ENCODE measurements at places on chromosomes 7 and 10.

DNA sequence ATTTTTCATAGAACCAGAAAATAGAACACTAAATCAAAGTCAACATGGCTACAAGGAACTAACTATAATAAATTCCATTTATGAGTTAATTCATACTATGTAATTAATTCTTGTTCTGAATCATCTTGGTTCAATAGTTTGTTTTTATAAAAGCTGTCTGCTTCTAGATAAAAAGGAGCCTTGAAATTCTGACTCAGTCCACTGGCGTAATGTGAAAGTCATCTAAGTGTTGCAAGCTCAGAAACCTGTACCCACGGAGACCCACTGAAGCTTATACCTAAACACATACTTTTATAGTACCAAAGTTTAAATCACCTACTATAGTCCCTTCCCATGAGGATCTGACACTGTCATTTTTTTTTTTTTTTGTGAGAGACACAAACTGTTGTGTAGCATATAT is 489.4 kb downstream of the SEMA3D start:
- DNase-seq = no peak

DNA sequence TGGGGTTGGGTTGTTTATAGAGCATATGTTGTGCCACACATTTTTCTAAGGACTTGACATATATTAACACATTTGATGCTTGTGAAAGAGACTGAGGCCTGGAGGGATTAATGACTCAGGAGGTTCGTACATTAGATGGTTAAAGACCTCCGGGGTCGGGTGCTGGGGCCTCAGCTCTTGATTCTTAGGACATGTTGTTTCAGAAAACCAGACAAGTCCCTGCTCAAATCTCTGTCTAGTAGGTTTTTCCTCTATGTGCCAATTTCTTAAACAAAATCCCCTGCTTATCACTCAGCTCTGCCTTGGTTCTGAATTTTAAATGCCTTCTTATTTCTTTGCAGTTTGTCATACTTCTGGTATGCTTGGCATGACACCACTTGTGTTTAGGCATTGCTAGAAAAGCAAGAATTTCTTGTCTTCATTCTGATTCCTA is 5.8 kb downstream of the UPP1 start:
- no peak for DNase-seq

GRCh38 chr7:149228831-149229471 is 10.5 kb upstream of the ZNF212 start:
- DNase-seq = no peak

- no peak for DNase-seq
These were observed 191.9 kb downstream of the ETV1 start for GRCh38 chr7:13797545-13797944.

DNA sequence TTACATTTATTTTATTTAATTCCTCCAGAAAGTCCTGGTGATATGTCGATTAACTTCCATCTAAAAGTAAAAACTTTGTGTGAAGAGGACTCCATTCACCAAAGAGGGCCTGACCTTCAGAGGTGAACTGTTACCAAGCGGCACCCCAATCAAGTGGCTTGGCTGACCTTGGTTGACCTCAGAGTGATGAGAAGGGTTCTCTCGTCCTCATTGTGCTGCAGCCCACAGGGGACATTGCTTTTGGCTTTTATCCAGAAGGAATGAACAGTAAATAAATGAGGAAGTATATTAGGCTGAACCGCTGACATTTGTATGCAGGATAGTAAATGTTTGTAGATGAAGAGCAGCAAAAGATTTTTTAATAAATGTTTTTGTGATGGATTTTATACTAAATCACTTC is 172.4 kb upstream of the MKI67 start:
- DNase-seq = no peak

GRCh38 chr7:36119005-36119706 is 33.9 kb upstream of the EEPD1 start:
- no peak for DNase-seq

GRCh38 chr7:151624246-151624928 is 104.7 kb upstream of the RHEB start:
- no peak for DNase-seq

DNA sequence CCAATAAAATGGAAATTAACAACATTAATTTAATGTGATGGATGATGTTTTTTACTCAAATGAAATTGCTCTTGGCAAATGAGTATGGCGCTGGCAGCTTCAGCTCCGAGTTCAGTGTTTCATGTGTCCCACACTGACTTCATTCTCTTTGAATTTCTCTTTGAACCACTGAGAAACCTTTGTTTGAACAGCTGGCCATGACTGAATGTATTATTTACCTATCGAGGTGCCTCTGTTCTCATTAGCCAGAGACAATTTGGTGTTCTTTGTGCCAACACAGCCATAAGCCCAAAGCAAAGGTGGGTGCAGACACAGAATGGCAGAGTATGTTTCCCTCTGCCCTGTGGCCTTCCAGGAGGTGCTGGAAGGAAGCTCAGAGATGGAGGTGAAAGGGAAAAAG is 42.1 kb downstream of the TMEM178B start:
- DNase-seq = no peak

DNA sequence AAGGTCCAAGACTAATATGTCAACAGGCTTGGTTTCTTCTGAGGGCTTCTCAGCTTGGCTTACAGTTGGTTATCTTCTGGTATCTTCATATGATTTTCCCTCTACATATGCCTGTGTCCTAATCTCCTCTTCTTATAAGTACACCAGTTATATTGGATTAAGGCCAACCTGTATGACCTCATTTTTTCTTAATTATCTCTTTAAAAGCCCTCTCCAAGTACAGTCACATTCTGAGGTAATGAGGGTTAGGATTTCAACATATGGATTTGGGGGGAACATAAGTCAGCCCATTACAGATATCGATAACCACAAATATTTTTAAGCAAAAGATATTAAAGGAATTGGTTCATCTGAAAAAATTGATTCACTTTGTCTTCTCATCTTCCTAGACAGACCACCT is 49.2 kb downstream of the IQUB start:
- no peak for DNase-seq

DNA sequence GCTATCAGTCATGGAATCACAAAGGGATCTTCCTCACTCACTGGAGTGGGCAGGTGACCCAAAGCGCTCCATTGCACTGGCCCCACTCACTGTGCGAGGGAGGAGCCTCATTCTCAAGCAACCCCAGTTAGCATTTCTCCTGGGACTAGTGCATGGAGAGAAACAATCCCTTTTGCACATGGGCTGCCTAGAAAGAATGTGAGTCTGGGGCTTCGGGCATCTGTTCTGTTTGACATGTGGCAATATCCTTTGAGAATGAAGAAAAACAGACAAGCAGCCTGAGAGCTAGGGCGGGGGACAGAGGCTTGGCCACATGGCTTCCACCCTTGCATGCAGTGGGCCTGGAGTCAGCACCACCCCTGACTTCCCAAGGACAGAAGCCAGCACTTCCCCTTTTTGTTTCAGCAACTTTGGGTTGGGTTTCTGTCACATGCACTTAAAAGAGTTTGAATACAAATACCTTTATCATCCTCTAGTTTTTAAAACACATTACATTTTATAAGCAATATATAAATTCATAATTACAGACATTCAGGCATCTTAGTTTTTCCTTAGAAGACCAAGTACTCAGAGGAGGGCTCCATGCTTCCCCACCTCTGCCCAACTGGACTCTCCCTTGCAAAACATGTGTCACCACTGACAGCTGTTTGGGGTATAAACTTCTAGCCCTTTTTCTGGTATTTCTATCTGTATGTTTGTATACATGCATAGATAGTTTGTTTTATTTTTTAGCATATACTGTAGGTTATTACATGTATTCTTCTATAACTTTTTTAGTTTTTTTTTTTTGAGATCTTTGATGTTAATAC is 73.8 kb downstream of the RBM20 start:
- no peak for DNase-seq

DNA sequence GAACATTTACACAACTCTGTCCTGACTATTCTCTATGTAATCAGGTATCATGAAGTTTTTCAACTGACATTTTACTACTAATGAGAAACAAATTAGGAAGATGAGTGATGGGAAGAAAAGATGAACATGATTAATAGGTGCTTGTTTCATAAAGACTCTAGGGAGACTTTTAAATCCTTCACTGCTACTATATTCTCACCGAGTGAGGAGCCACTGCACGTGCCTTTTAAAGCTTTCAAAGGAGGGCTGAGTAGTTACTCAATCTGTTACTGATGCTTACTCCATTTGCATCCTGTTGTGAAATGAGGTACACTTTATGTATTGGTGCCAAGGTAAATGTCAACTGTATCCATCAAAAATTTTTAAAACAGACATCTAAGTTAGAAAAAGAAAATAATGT is 1.3 kb upstream of the COMMD3 start:
- DNase-seq = no peak

GRCh38 chr7:117560030-117560429 is 80.2 kb downstream of the CFTR start:
- no peak for DNase-seq

DNA sequence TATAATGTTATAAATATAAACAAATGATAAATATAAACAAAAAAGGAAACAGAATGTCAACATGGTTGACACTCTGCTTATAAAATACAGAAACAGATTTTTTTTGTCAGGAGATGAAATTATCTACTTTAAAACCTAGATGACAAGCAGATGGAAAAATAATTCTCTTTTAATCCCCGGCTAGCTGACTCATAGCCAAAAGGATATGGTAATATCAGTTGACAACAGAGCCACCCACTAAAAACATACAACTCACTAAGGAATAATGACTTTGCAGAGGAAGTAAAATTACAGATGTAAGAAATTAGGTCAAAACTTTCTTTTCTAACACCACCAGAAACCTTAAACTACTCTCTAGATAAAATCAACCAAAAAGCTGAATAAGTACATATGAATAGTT is 131.1 kb upstream of the ABCB5 start:
- DNase-seq = no peak
